Tibial artery (tissue), 4 donors: ENCODE measurements at places on chromosomes 7 and 10.

DNA sequence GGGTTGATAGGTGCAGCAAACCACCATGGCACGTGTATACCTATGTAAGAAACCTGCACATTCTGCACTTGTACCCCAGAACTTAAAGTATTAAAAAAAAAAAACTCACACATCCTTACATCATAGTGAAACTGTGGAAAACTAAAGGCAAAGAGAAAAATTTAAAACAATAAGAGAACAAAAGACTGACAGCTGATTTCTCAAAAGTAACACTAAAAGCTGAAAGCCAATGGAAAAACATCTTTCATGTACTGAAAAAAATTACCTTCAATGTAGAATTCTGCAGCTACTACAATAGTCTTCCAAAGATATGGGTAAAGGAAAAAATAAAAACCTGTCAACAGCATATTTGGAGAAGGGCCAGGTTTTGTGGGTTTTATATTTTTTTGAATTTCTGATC lies 729.1 kb upstream of the NRP1 start:
- H3K36me3 ChIP-seq = no peaks in the 10 kb centered on the region
- no peak overlapping the region for H3K4me3 ChIP-seq
- no peaks in the 10 kb centered on the region for H3K4me1 ChIP-seq

GRCh38 chr10:90842725-90843124 lies 15.1 kb downstream of the HTR7 start:
- no peak for DNase-seq
- no peak overlapping the region for H3K27ac ChIP-seq
- no peak overlapping the region for H3K4me3 ChIP-seq
- H3K36me3 ChIP-seq = no peaks in the 10 kb centered on the region

- no peak overlapping the region for H3K4me3 ChIP-seq
- H3K27me3 ChIP-seq = no peaks in the 10 kb centered on the region
- H3K27ac ChIP-seq = no peak overlapping the region
- no peak for DNase-seq
Measured at GRCh38 chr7:38548605-38549004, 82.6 kb downstream of the AMPH start.

DNA sequence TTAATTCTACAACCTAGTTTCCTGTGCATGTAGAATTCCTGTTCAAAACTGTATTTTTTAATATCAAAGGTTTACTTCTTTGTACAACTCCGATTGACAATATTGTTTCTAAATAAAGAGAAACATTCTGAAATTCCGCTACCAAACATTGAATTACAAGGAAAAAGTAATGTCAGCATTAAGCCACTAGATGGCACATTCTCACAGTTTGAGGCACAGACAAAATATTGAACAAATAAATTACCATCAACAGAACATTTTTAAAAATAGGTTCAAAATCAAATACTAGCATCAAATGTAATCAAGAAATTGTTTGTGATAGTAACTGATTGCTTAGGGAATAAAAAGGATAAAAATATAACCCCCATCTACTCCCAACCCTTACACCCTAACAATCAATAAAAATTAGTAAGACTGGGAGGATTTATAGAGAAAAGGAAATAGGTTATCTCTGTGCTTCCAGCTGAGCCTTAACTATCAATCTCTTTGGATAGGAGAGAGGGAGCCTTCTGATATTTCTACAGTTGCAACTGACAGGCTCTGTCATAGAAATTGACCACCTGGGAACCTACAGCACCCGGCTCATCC lies 86.6 kb upstream of the C7orf33 start:
- H3K36me3 ChIP-seq = no peaks in the 10 kb centered on the region
- no peak for DNase-seq
- no peak overlapping the region for H3K27ac ChIP-seq
- no peaks in the 10 kb centered on the region for H3K4me1 ChIP-seq
- H3K27me3 ChIP-seq = peaks cover 40% of the 10 kb centered on the region

- no peak overlapping the region for H3K4me3 ChIP-seq
- H3K27ac ChIP-seq = no peak overlapping the region
- no peak for DNase-seq
- H3K4me1 ChIP-seq = no peaks in the 10 kb centered on the region
Measured at GRCh38 chr10:102010961-102011360, 45.0 kb downstream of the ARMH3 start.

DNA sequence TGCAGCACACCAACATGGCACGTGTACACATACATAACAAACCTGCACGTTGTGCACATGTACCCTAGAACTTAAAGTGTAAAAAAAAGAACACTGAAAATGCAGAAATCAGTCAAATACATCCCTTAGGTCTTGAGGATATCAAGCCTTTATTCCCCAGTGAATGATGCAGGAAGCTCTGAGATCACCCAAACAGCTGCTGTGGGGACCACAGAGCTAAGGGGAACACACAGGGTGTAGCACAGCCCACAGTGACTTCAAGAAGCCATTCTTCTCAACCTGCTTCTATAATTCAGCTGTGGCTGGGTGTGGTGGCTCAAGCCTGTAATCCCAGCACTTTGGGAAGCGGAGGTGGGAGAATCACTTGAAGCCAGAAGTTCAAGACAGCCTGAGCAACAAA lies 314.9 kb downstream of the CALN1 start:
- H3K36me3 ChIP-seq = no peaks in the 10 kb centered on the region
- no peaks in the 10 kb centered on the region for H3K4me1 ChIP-seq
- H3K27me3 ChIP-seq = no peaks in the 10 kb centered on the region
- DNase-seq = no peak
- H3K4me3 ChIP-seq = no peak overlapping the region

DNA sequence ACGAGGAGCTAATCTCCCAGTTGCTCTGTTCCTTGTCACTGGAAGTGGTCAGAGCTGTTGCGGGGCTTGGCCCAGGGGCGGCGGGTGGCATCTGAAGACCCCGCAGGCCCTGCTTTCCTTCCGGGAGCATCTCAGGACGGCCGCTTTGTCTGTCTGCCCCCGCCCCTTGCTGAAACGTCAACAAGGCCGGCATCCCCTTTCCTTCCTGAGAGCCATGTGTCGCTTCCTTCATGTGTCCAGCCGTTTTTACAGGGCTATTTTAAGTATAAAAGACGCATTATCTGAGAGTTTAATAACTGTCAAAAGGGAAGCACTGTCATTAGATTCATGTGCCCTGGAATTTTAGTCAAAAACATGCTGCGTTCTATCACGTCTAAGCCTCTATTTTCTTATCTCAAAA lies 110.4 kb downstream of the CUX1 start:
- H3K36me3 ChIP-seq = no peaks in the 10 kb centered on the region
- H3K27me3 ChIP-seq = no peaks in the 10 kb centered on the region
- no peak overlapping the region for H3K27ac ChIP-seq
- no peak for DNase-seq
- no peak overlapping the region for H3K4me3 ChIP-seq
- peaks cover 40% of the 10 kb centered on the region for H3K4me1 ChIP-seq

- H3K4me1 ChIP-seq = no peaks in the 10 kb centered on the region
- no peak overlapping the region for H3K27ac ChIP-seq
- DNase-seq = no peak
- H3K4me3 ChIP-seq = no peak overlapping the region
Measured at GRCh38 chr7:69193061-69193460, 405.2 kb upstream of the AUTS2 start.

DNA sequence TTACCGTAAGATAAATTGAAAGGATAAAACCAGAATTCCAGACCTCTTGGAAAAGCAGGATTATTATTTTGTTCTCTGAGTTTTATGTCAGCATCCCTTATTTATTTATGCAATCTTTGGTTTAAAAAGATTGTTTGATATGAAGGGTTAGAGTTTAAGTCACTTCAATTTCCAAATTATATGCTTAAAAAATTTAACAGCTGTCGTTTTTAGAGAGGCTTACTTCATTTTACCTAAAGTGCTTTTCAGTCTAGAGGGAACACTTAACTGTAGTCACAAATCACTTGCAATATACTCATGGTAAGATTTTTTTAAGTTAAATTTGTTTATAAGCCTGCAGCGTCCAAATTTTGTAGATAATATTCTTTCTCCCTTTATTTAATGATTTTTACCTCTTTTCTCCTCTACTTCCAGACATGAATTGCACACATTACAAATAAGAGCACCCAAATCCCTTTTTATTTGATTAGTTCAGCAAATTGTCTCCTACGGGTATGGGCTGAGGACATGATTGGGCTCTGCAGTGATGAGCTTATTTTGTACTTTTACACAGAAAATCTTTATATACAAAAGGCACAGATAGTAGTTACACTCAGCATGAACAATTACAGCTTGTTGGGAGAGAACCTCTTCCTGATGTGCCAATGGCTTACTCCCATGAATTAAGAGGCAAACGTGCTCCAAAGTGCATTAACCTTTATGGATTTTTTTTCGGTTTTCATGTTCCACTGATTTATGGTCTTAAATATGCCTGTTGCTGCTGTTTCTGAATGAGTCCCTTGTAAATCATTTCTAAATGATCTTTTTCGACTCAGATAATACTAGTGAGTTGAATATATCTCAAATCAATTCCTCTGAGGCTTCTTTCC lies 319.3 kb upstream of the LRGUK start:
- H3K27ac ChIP-seq = no peak overlapping the region
- DNase-seq = no peak
- no peak overlapping the region for H3K4me3 ChIP-seq
- H3K36me3 ChIP-seq = no peaks in the 10 kb centered on the region

GRCh38 chr10:52568309-52568708 lies 204.3 kb downstream of the MBL2 start:
- no peak overlapping the region for H3K27ac ChIP-seq
- H3K4me3 ChIP-seq = no peak overlapping the region
- no peaks in the 10 kb centered on the region for H3K36me3 ChIP-seq
- no peaks in the 10 kb centered on the region for H3K27me3 ChIP-seq
- no peaks in the 10 kb centered on the region for H3K4me1 ChIP-seq

DNA sequence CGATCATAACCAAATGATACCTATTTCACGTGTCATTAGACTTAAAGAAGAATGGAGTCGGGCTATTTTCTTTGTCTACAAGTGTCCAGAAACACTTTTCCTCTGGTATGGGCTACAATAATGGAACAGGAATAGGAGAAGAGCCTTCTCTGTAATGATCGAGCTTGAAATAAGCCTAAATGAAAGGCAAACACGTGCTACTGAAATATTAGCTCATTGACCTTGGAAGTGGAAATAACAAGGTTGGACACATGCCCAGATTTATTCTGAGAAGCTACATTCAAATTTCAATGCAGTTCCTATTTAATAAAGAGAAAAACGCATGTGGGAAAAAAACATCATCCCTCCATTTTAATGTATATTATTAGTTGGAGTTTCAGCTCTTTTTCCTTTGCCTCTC lies 254.7 kb upstream of the PTER start:
- H3K4me3 ChIP-seq = no peak overlapping the region
- no peak for DNase-seq
- no peaks in the 10 kb centered on the region for H3K4me1 ChIP-seq
- H3K27ac ChIP-seq = no peak overlapping the region
- H3K27me3 ChIP-seq = no peaks in the 10 kb centered on the region

DNA sequence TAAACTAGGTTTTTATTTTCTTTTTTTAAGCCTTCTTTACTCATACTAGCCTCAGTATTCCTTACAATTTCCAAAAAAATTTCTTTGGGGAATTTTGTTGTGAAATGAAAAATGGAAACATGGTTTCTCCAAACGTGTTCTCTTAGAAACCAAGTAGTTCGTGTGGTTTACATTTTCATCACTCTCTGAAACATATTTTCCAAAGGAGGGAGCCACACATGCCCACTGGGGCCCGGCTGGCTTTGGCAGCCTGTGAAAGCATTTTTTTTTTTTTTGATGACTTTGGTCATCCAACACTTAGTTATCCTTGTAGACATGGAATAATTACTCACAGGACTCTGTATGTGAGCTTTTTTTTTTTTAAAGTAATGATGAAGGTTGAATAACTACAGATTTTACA lies 169.6 kb downstream of the C7orf25 start:
- H3K27ac ChIP-seq = peak overlapping the region; percentile 36
- DNase-seq = no peak
- peaks cover 28% of the 10 kb centered on the region for H3K4me1 ChIP-seq
- H3K4me3 ChIP-seq = no peak overlapping the region

- peak overlapping the region; percentile 69 for H3K27ac ChIP-seq
- DNase-seq = no peak
- H3K4me1 ChIP-seq = peaks cover 6% of the 10 kb centered on the region
- H3K27me3 ChIP-seq = no peaks in the 10 kb centered on the region
Measured at GRCh38 chr7:47405286-47405904, 176.5 kb downstream of the TNS3 start.

DNA sequence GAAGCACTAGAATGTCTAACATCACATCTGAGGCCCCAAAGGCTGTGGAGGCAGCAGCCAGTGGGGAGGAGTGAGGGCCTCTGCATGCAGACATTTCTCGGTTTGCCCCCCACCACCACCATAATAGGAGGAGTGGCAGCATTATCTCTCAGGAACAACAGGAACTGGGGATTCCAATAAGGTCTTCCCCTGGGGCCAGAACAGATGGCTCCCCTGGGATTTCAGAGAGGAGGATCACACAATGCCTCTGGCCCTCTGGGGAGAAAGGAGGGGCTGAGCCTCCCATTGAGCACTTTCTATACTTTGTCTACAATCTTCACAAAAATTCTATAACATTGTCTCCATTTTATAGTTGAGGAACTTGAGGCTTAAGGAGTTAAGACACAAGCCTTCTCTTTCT lies 61.1 kb downstream of the GRID1 start:
- peak; percentile 25 for DNase-seq
- no peaks in the 10 kb centered on the region for H3K4me1 ChIP-seq
- H3K27ac ChIP-seq = no peak overlapping the region
- H3K36me3 ChIP-seq = no peaks in the 10 kb centered on the region

GRCh38 chr7:117435475-117436043 lies 8.3 kb upstream of the ASZ1 start:
- H3K4me3 ChIP-seq = no peak overlapping the region
- H3K27ac ChIP-seq = no peak overlapping the region
- no peaks in the 10 kb centered on the region for H3K27me3 ChIP-seq

GRCh38 chr10:19310066-19310465 lies 261.5 kb downstream of the MALRD1 start:
- H3K27me3 ChIP-seq = no peaks in the 10 kb centered on the region
- DNase-seq = no peak
- no peaks in the 10 kb centered on the region for H3K4me1 ChIP-seq
- H3K4me3 ChIP-seq = no peak overlapping the region

DNA sequence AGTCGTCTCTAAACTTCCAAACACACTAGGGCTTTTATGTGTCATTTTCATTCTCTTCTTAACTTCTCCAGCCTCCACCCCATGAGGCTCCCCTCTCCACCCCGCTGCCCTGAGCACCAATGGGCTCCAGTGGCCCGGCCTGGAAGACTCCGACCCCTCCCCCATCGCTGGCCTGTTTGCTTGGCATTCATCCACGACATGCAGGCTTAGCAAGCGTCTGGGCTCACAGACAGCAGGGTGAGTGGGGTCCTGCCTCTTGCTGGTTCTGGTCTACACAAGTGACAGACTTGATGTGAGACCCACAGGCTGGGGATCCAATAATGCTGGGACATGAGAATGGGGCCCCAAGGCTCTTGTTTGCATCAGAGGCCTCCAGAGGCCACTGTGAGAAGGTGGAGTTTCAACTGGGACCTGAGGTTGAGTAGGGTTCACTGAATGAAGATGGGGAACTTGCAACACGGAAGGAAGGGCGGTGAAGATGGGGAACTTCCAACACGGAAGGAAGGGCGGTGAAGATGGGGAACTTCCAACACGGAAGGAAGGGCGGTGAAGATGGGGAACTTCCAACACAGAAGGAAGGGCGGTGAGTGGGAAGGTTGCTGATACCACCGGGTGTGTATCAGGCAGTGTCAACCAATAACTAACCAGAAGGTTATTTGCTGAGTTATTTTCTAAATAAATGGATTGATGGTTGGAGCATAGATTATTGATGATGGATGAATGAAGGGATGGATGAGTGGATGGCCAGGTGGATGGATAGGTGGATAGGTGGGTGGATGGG lies 14.0 kb downstream of the KNDC1 start:
- no peaks in the 10 kb centered on the region for H3K4me1 ChIP-seq
- no peak overlapping the region for H3K4me3 ChIP-seq
- H3K27me3 ChIP-seq = peaks cover 10% of the 10 kb centered on the region
- DNase-seq = peak; percentile 5
- no peaks in the 10 kb centered on the region for H3K36me3 ChIP-seq
- no peak overlapping the region for H3K27ac ChIP-seq
